SK-N-SH (cell line): ENCODE measurements at places on chromosomes 3 and 15. TPM values are rescaled to one million over a fixed set of nuclear protein-coding genes. Genes with fewer than 3 reads are reported as not detected.

Gene SUCLG2
- polyA plus RNA-seq, result 20.2 and 23.3 TPM in 2 replicates

GRCh38 chr15:101615986-101616848 is 36.0 kb downstream of the TM2D3 start:
- H3K4me1 ChIP-seq, result peaks cover 76% of the 10 kb centered on the region
- no peak for DNase-seq
- H3K27ac ChIP-seq, result no peak overlapping the region
- no peaks in the 10 kb centered on the region for H3K36me3 ChIP-seq

DNA sequence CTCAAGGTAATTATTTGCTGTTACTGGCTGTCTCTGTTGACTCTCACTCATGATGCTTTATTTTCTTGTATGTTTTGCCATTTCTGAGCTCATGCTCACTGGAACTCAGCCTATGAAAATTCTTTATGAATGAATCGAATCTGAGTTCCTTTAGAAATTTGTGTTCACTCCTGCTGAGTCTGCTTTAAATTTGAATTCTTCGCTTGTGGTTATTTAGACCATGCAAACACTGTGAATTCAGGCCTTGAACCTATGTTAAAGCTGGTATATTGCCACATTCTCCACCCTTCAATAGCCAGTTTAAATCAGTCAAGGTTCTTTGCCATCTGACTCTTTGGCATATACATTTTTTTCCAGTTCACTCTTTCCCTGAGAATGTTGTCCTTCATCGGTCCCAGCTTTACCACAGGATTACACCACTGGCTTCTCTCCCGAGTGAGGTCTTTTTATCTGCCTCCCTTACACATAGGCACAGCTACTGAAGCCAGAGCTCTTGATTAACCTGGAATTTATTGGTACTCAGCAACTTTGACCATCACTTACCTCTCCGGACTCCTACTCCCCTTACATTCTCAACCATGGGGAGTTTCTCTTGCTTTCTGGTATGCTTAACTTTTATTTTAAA is 400.6 kb downstream of the VPS13C start:
- H3K36me3 ChIP-seq, result no peaks in the 10 kb centered on the region
- H3K4me3 ChIP-seq, result no peak overlapping the region
- H3K4me1 ChIP-seq, result no peaks in the 10 kb centered on the region
- DNase-seq, result no peak
- H3K27me3 ChIP-seq, result no peaks in the 10 kb centered on the region

DNA sequence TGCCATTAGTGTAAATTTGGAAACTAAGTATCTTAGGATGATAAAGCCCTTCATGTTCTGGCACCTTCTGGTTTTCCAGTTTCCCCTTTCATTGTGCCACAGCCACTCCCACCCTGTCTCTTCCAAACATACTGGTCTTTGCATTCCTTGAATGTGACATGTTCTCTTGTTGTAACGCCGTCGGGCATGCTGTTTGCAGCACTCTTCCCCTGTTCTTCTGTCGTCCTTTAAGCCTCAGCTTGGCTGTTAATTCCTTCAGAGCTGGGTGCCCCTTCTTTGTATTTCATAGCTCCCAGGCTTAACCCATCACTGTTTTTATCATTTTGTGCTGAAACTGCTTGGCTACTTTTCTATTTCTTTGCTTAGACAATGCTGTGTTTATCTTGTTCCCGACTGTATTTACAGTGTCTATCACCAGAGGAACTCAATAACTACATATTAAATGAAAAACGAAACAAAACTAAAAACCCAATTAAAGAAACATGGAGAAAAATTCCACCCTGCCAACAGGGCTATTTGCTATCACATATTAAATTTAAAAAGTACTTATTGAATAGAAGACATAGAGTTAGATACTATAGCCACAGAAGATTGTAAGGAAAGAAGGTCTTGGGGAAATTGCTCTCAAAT is 95.4 kb upstream of the KCNAB1 start:
- DNase-seq, result no peak
- H3K27me3 ChIP-seq, result no peaks in the 10 kb centered on the region
- no peaks in the 10 kb centered on the region for H3K4me1 ChIP-seq
- no peak overlapping the region for H3K27ac ChIP-seq

Gene TMEM266
- 0.05 and 0.07 TPM in 2 replicates for polyA plus RNA-seq

DNA sequence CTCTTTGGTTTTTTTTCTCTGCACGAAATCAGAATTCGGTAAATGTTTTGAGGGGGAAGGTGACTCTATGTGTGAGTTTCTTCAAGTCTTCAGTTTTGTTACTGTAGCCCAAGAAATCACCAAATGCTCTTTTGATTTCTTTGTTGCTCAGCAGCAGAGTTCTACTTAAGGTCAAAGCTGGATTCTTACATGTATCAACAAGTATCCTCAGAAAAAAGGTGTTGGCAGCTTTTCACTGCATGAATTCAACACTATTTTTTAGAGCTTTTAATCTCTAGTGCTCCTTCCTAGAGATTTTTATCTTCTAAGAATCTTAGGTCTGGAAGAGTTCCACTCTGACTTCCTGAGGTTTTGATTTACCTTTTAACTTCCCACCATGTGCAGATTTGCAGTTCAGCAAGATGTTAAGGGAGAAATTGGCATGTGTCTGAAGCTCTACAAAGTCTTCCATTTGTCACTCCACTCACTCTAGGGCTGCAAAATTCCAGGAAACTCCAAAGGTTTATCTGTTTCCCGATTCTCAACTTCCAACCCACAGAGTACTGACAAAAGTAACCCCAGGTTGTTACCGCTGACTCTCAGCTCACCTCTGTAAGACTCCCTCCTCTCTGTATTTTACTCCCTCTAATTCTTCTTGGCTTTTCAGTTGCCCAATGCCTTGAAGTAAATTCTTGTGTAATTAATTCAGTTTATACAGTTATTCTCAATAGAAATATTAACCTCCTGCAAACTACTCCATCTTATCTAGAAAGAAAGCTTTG is 13.3 kb upstream of the CD200 start:
- peaks cover 4% of the 10 kb centered on the region for H3K4me1 ChIP-seq
- DNase-seq, result no peak
- H3K36me3 ChIP-seq, result no peaks in the 10 kb centered on the region
- H3K27me3 ChIP-seq, result no peaks in the 10 kb centered on the region; the same call in 1 of the 2 replicates

Gene SCG3
- 0.16 and 0.41 TPM in 2 replicates for polyA plus RNA-seq

DNA sequence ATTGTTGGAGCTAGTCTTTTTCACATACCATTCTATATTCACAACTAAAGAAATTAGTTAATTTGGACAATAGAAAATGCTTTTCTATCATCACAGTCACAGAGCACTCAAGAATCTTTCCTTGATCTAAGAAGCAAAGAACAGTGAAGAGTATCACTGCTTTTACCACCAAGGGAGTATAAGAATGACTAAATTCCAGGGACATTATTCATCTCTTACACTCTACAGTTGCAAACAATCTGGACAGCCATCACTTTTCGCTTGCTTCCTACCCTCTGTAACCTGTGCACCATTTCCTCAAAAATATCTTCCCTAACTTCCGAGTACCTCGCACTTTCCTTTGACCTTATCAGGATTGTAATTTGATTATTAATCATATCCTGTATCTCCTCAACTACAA is 359.5 kb upstream of the TMCO5A start:
- H3K4me3 ChIP-seq, result no peak overlapping the region
- no peaks in the 10 kb centered on the region for H3K36me3 ChIP-seq
- DNase-seq, result no peak
- no peaks in the 10 kb centered on the region for H3K27me3 ChIP-seq

Gene P2RY12
- not detected in 2 replicates for polyA plus RNA-seq

DNA sequence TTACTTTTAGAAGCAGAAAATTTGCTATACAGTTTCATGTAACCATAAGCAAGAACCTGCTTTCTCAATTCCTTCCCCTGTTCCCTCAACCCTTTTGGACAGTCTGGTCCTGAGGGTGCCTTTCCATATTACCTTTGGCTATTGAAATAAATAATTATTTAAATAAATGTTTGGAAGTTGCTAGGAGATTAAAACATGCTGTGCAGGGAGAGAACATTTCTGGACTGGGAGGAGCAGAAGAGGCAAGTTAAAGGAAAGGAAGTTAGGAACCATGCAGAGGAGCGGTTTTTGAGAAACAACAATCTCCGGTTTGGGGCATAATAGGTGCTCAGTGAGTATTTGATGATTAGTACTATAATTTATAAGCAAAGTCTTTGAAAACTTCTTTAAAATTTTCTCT is 41.8 kb downstream of the ZNF609 start:
- peak overlapping the region; percentile 78 for H3K27ac ChIP-seq
- DNase-seq, result no peak
- H3K27me3 ChIP-seq, result no peaks in the 10 kb centered on the region
- no peak overlapping the region for H3K4me3 ChIP-seq
- peaks cover 19% of the 10 kb centered on the region for H3K4me1 ChIP-seq

GRCh38 chr3:140375002-140375401 is 302.9 kb upstream of the TRIM42 start:
- no peak for DNase-seq
- no peaks in the 10 kb centered on the region for H3K27me3 ChIP-seq
- H3K36me3 ChIP-seq, result no peaks in the 10 kb centered on the region
- no peaks in the 10 kb centered on the region for H3K4me1 ChIP-seq
- H3K27ac ChIP-seq, result no peak overlapping the region
- H3K4me3 ChIP-seq, result no peak overlapping the region

DNA sequence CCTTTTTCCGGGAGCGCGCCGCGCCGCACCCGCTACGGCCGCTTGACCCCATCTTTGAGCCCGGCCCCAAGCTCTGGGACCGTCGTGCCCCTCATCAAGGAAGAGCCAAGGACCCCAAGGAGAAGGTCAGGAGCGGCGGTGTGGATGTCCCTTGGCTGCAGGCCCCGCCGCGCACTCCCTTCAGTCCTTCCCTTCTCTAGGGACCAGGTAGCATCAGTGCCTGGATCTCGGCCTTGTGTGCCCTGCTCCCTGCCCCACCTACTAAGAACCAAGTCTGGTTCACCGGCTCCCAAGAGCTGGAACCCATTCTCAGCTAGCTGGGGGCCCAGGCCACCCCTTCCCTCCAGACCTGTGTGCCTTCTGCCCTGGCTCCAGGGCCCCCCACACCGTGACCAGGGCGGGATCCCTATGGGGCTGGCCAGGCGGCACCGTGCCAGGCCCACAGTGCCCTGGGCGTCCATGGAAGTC is 69.3 kb upstream of the CGNL1 start:
- no peaks in the 10 kb centered on the region for H3K36me3 ChIP-seq
- H3K27ac ChIP-seq, result no peak overlapping the region
- no peaks in the 10 kb centered on the region; the same call in 1 of the 2 replicates for H3K4me1 ChIP-seq

DNA sequence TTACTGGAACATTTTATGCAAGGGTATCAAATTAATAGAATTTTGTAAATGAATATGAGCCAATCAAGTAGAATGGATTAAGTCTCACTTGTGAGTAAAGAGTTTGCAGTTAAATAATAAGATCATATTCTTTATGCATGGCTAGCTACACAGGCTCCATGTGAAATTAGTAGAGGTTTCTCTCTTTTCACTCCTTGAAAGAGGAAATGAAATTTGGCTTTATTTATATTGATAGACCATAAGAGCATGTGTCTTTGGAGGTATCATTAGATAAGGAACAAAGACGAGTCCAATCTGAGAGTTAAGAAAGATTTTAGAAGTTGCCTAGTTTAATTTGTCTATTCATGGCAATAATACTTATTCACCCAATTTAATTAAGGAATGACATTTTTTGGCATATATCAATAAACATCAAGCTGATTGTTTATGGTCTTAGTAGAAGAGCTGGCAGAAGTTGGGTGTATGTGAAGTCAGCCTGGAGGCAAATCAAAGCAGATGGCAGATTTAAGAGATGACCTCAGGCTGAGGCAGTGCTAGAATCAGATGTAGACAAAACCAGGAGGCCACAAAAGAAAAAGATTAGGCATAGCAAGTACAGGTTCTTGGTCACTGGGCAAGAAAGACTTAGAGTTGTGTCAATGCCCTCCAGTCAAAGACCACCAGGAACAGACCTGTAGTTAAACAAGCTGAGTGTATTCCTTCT is 406.5 kb upstream of the ARHGEF26 start:
- no peaks in the 10 kb centered on the region for H3K4me1 ChIP-seq
- H3K27me3 ChIP-seq, result no peaks in the 10 kb centered on the region
- H3K27ac ChIP-seq, result no peak overlapping the region
- H3K36me3 ChIP-seq, result no peaks in the 10 kb centered on the region
- H3K4me3 ChIP-seq, result no peak overlapping the region

Gene NRG4
- not detected in 2 replicates for polyA plus RNA-seq

Gene GRK7
- polyA plus RNA-seq, result 0.03 TPM in 1 of 2 replicates, not detected in the other

DNA sequence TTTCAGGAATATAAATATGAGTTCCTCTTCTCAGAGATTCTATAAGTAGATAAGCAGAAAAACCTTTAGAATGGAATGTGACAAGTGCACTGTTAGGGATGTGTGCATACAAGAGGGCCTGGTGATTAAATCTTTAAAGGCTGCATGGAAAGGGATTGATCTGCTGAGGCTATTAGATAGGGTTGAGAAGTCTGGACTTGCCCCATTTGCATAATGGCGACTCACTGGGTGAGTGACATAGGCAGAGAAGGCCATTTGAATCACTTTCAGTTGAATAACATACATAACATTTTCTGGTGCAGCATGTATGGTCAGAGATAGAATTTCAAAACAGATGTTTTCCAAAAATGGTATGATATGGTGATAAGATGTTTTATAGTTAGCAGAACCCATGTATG is 156.9 kb downstream of the ZNF621 start:
- no peaks in the 10 kb centered on the region for H3K36me3 ChIP-seq
- H3K27ac ChIP-seq, result no peak overlapping the region
- H3K4me1 ChIP-seq, result no peaks in the 10 kb centered on the region
- no peak overlapping the region for H3K4me3 ChIP-seq

DNA sequence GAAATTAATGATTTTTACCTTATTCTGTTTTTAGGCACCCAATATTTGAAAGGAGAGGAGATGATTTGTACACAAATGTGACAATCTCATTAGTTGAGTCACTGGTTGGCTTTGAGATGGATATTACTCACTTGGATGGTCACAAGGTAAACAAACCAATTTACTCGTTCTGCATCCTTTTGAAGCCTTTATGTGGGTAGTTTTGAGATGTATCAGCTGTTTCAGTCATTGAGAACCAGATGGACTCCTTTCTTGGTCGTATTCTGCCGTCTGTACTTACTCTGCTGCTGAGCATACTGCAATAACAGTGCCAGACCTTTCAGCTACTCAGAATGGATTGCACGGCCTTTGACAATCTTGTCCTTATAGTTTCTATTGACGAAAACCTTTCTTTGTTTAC is 13.3 kb downstream of the DNAJB11 start:
- peaks cover 41% of the 10 kb centered on the region for H3K36me3 ChIP-seq
- no peaks in the 10 kb centered on the region for H3K4me1 ChIP-seq
- no peaks in the 10 kb centered on the region for H3K27me3 ChIP-seq
- H3K4me3 ChIP-seq, result no peak overlapping the region

DNA sequence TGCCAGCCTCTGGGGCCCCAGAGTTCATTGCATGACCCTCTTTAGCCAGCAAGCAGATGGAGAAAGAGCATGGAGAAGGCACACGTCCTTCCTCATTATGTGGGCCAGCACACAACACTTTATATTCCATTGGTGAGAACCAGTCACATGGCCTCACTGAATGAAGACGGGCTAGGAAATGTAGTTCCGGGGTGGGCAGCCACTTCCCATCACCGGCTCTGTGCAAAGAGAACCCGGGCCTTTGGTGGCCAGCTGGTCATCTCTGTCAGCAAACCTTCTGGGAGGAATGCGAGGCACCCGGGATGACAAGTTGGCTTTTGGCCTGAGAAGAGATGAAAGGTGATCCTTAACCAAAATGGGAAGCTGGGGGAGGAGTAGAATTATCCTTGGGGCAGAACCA is 90.2 kb upstream of the VGLL4 start:
- H3K4me1 ChIP-seq, result peaks cover 14% of the 10 kb centered on the region
- DNase-seq, result no peak
- no peaks in the 10 kb centered on the region for H3K27me3 ChIP-seq
- no peak overlapping the region for H3K4me3 ChIP-seq

Gene LTK
- polyA plus RNA-seq, result 0.06 and 0.07 TPM in 2 replicates

GRCh38 chr15:77454951-77455350 is 34.3 kb downstream of the HMG20A start:
- H3K27ac ChIP-seq, result no peak overlapping the region
- H3K4me3 ChIP-seq, result no peak overlapping the region
- H3K4me1 ChIP-seq, result peaks cover 38% of the 10 kb centered on the region

- H3K4me3 ChIP-seq, result no peak overlapping the region
- no peaks in the 10 kb centered on the region for H3K27me3 ChIP-seq
- H3K27ac ChIP-seq, result peak overlapping the region; percentile 99
- DNase-seq, result no peak
- peaks cover 47% of the 10 kb centered on the region for H3K4me1 ChIP-seq
These were observed 61.9 kb downstream of the SMAD3 start for GRCh38 chr15:67127331-67127664.
